ENCODE measurements at places on chromosomes 2 and 18. TPM values are rescaled to one million over a fixed set of nuclear protein-coding genes. Genes with fewer than 3 reads are reported as not detected.

DNA sequence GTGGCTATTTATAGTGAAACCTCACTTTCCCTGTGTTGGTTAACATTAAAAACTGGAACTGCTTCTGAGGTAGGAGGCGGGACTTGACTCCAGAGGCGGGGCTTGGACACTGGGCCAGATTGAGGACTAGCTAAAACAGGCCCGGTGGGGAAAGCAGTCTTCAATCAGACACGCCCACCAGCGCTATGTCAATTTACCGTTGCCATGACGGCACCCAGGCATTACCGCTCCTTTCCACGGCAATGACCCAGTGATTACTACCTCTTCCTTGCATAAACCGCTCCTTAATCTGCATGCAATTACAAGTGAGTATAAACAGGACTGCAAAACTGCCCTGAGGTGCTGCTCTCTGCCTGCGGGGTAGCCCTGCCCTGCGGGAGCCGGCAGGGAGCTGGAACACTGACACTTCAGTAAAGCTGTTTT, 35.3 kb downstream of the LRRFIP1 start:
- peak; percentile 44 for DNase-seq

GRCh38 chr18:9772847-9773677, 65.0 kb downstream of the RAB31 start:
- no peak for DNase-seq

Gene CD8B2
- not detected for total RNA-seq

Gene CPS1
- 1.4 TPM for total RNA-seq

DNA sequence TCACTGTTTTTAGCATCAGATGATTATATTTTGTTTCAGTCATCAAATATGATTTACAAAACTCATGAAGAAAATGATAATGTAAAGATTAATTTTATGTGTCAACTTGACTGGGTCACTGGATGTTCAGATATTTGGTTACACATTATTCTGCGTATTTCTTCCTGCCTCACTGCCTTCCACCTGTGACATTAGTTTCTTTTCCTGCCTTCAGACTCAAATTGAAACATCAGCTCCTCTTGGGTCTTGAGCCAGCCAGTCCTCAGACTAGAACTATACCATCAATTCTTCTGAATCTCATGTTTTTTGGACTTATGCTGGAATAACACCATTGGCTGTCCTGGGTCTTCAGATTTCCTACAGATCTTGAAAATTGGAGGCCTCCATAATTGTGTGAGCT, 96.7 kb downstream of the ZNF385B start:
- DNase-seq, result no peak

- DNase-seq, result no peak
These were observed 3.4 kb downstream of the THADA start for GRCh38 chr2:43592443-43592842.

DNA sequence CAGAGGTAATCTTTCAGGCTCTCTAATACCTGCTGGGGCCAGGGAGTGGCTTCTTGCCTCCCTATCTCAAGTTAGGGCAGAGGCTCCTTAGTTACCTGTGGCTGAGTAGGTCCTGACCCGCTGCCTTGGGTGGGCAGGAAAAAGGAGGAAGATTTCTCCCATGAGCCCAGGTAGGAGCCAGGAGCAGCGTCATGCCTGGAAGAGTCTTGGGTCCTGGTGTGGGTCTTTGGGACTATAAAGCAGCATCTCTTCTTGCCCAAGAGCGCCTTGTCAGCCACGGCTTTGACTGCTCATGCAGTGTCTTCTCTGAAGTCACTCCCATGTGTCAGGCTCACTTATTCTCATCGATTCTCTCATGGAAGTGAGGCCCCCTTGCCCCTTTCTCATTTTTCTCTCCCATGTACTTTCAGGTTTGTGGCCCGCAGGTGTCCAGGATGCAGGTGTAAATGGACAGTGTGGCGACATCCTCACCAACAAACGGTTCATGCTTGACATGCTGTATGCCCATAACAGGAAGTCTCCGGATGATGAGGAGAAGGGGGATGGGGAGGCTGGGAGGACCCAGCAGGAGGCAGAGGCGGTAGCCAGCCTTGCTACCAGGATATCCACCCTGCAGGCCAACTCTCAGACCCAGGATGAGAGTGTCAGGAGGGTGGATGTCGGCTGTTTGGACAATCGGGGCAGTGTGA, 111.2 kb downstream of the TPGS2 start:
- DNase-seq, result no peak

Measured in activated T-helper 2 cell treated with anti-CD3 and anti-CD28 coated beads, Interferon-gamma antibody, Interleukin-2, Interleukin-4, amounts not matched to agents 10 μg/mL and 5 μg/mL and 100 μg/mL, durations not matched to agents 14 hours and 24 hours and 36 hours (primary cell).